ENCODE measurements at places on chromosomes 1 and 21.

GRCh38 chr1:95974586-95974985 is 740.6 kb downstream of the RWDD3 start:
- DNase-seq, result no peak

DNA sequence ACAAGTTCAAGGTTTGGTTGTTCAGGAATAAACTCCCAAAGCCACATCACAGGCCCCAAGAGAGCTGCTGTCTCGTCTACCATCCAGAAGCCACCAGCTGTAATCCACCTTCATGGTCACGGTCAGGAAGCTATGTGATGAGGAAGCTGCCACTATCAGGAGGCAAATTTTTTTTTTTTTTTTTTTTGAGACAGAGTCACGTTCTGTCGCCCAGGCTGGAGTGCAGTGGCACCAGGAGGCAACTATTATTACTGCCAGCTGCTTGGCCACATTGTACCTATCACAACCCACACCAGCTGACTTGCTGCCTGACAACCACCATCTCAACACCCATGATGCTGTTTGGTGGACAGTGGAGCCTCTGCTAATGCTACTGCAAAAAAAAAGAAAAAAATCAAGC is 124.1 kb downstream of the OMA1 start:
- DNase-seq, result no peak

GRCh38 chr1:18714404-18715175 is 83.9 kb downstream of the PAX7 start:
- no peak for DNase-seq

DNA sequence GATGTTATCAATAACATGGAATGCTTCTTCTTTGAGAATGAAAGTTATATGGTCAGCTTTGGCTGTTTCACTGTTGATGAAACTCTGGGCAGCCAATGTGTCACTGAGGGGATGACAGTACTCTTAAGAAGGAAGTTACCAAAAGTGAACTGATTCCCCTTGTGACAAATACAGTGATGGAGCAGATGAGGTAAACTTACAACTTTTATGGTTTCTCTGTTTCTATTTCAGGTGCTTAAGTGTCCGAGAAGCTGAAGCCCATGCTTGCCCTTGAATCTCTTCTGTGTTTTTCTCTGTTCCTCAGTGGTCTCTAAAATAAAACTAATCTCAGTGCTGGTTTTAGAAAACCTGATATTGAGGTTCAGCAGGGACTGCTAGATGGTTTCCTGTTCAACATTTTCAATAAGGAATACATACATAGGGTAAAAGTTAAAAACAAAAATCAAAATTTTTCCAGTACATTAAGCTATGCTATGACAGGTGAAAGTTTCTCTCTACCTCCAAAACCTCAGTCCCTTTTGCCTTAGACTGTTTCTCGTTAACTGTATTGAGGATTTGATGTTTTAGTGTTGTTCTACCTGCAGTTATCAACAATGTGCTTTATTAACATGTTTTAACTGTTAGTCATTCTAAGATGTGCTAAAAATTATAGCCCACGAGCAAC is 454.4 kb upstream of the ADGRL4 start:
- no peak for DNase-seq

GRCh38 chr1:201791051-201791778 is 37.7 kb upstream of the IPO9 start:
- no peak for DNase-seq

DNA sequence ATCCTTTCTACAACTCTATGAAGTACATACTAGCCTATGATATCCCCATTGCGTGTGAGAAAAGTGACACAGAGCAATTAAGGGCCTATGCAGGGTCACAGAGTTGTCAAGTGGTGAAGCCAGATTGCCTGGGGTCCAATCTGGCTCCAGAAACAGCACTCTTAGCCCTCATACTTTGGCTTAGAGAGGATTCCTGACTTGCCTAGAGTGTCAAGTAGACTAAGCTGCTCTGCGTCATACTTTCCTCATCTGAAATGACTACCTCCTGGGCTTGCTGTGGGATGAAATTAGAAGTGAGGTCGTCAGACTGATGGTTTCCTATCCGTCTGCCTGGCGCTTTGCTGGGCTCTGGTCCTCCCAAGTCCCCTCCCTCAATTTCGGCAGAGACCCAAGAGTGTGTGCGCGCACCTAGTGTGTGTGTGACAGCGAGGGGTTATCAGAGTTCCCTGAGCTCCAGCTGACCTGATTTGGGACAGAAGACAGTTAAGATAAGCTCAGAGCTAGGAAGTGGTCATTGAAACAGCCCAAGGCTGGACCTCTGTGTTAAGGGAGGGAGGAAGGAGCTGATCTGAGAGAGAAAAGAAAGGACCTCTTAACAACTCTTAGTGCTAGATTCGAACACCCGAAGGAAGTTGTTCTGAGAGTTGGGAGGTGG is 5.4 kb upstream of the NUAK2 start:
- no peak for DNase-seq

- DNase-seq, result no peak
Observed at GRCh38 chr1:109610609-109611307, 8.7 kb downstream of the GNAT2 start.

GRCh38 chr1:41200728-41201127 is 41.4 kb downstream of the SCMH1 start:
- DNase-seq, result no peak

GRCh38 chr1:115949156-115949555 is 27.2 kb upstream of the SLC22A15 start:
- DNase-seq, result no peak

- DNase-seq, result no peak
Observed at GRCh38 chr1:194600716-194601115, 1414.3 kb upstream of the B3GALT2 start.

DNA sequence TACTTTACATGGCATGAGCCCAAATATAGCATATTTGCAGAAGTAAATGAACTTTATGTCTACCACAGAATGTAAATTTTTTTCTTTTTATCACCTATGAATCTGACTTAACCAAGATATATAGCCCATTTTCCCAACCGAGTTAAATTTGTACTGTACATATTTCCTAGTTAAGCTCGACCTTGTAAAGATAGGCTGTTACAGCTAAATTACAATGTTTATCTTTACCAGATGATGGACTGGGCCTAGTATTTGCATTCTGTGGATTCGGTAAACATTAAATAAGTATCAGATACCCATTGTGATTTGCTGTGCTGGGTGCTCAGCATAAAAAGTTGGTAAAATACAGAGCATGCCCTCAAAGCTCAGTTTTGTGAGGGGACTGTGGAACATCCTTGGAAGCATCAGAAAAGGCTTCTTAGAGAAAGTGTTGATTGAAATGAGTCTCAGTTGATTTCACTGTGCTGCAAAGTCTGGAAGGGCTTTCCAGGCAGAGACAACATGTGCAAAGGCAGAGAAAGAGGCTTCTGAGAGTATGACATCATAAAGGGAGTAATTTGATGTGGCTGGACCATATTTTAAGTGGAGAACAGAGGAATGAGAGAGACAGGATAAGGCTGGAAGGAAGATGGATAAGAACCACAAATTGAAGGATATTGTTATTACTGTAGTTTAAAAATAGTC is 27.4 kb downstream of the MORC3 start:
- no peak for DNase-seq

DNA sequence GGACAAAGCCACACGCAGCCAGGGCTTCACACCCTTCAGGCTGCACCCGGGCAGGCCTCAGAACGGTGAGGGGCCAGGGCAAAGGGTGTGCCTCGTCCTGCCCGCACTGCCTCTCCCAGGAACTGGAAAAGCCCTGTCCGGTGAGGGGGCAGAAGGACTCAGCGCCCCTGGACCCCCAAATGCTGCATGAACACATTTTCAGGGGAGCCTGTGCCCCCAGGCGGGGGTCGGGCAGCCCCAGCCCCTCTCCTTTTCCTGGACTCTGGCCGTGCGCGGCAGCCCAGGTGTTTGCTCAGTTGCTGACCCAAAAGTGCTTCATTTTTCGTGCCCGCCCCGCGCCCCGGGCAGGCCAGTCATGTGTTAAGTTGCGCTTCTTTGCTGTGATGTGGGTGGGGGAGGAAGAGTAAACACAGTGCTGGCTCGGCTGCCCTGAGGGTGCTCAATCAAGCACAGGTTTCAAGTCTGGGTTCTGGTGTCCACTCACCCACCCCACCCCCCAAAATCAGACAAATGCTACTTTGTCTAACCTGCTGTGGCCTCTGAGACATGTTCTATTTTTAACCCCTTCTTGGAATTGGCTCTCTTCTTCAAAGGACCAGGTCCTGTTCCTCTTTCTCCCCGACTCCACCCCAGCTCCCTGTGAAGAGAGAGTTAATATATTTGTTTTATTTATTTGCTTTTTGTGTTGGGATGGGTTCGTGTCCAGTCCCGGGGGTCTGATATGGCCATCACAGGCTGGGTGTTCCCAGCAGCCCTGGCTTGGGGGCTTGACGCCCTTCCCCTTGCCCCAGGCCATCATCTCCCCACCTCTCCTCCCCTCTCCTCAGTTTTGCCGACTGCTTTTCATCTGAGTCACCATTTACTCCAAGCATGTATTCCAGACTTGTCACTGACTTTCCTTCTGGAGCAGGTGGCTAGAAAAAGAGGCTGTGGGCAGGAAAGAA is 8.1 kb downstream of the PSRC1 start:
- no peak for DNase-seq

GRCh38 chr1:10173582-10173981 is 36.8 kb upstream of the KIF1B start:
- no peak for DNase-seq

Measured in pulmonary artery endothelial cell (primary cell).